ENCODE measurements at places on chromosomes 5 and 9. TPM values are rescaled to one million over a fixed set of nuclear protein-coding genes. Genes with fewer than 3 reads are reported as not detected.

Gene ACTBL2
- total RNA-seq = not detected

Gene CDH10
- 3.0 TPM for total RNA-seq

Gene CTXN3
- not detected for total RNA-seq

Gene IRF1
- 2.8 TPM for total RNA-seq

Gene MARCHF3
- 5.7 TPM for total RNA-seq

Gene TAS2R1
- not detected for total RNA-seq

Gene C9orf153
- 0.27 TPM for total RNA-seq

Gene FOXD4
- total RNA-seq = 0.76 TPM

Data from glutamatergic neuron (in vitro differentiated cells).